ENCODE measurements at places on chromosomes 5 and 9. TPM values are rescaled to one million over a fixed set of nuclear protein-coding genes. Genes with fewer than 3 reads are reported as not detected.

DNA sequence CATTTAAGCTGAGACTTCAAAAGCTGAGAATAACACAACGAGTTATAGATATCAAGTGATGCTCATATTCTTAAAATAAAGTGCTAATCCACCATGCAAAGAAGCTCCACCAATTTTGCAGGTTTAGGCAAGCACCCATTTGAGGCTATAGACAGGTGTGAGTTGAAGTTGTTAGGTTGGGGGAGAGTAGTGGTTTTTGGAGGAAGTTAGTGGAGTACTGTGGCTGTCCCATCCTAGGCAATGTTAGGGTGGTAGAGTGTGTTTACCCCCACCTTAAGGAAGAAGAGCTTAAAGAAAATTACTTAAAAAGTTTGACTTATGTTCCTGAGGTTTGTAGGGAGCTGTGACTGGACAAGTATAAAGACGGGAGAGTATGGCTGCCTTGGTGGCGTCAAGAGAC, 98.9 kb upstream of the MAN2A1 start:
- no peaks in the 10 kb centered on the region for H3K27me3 ChIP-seq
- peaks cover 16% of the 10 kb centered on the region for H3K4me1 ChIP-seq
- H3K36me3 ChIP-seq, result no peaks in the 10 kb centered on the region
- H3K4me3 ChIP-seq, result no peak overlapping the region

- H3K36me3 ChIP-seq, result no peaks in the 10 kb centered on the region
- H3K4me3 ChIP-seq, result no peak overlapping the region
- H3K27ac ChIP-seq, result no peak overlapping the region
- H3K4me1 ChIP-seq, result peaks cover 11% of the 10 kb centered on the region
- H3K27me3 ChIP-seq, result no peaks in the 10 kb centered on the region
These were observed 98.1 kb upstream of the ERBIN start for GRCh38 chr5:65828022-65828896.

- no peaks in the 10 kb centered on the region for H3K36me3 ChIP-seq
- peaks cover 4% of the 10 kb centered on the region for H3K27me3 ChIP-seq
- peaks cover under 1% of the 10 kb centered on the region for H3K4me1 ChIP-seq
- DNase-seq, result no peak
These were observed 207.6 kb downstream of the FSTL4 start for GRCh38 chr5:133404724-133405123.

DNA sequence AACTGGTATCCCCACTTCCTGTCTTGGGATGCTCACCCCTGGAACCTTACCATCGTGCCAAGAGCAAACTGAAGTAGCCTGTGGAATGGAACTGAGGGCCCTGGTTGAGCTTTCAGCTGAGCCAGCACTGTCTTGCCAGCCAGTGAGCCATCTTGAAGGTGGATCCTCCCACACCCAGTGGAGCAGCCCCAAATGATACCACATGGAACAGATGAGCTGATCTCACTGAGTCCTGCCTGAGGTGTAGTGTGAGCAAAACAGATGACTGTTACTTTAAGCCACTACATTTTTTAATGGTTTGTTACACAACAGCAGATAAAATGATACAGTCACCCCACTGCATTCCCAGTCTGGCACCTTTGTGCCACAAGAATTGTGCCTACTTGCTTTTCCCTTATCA, 2.2 kb upstream of the PCYOX1L start:
- H3K27me3 ChIP-seq, result no peaks in the 10 kb centered on the region
- no peak for DNase-seq
- peaks cover 75% of the 10 kb centered on the region for H3K4me1 ChIP-seq
- peaks cover 5% of the 10 kb centered on the region for H3K36me3 ChIP-seq
- no peak overlapping the region for H3K4me3 ChIP-seq
- H3K27ac ChIP-seq, result no peak overlapping the region

GRCh38 chr9:110844121-110844520, 175.5 kb downstream of the MUSK start:
- H3K27me3 ChIP-seq, result peaks cover 15% of the 10 kb centered on the region
- no peak overlapping the region for H3K27ac ChIP-seq
- H3K36me3 ChIP-seq, result no peaks in the 10 kb centered on the region
- no peaks in the 10 kb centered on the region for H3K4me1 ChIP-seq
- no peak for DNase-seq
- no peak overlapping the region for H3K4me3 ChIP-seq

GRCh38 chr9:84270847-84271530, 69.6 kb downstream of the SLC28A3 start:
- no peaks in the 10 kb centered on the region for H3K36me3 ChIP-seq
- peaks cover 34% of the 10 kb centered on the region for H3K27me3 ChIP-seq
- no peak for DNase-seq
- peak overlapping the region; percentile 63 for H3K4me3 ChIP-seq
- peaks cover 19% of the 10 kb centered on the region for H3K4me1 ChIP-seq

SPATA31A1 gene
- not detected for total RNA-seq

KIF24 gene
- 0.44 TPM for total RNA-seq

GABRA1 gene
- total RNA-seq, result not detected

FYB1 gene
- 579 TPM for total RNA-seq

- no peak for DNase-seq
- H3K27me3 ChIP-seq, result peaks cover 5% of the 10 kb centered on the region
- H3K4me3 ChIP-seq, result peak within 1 kb of the TSS; percentile 93
- H3K4me1 ChIP-seq, result peaks cover 33% of the 10 kb centered on the region
- peak within 1 kb of the TSS; percentile 96 for H3K27ac ChIP-seq
These were observed at the start of gene TRIM7 for GRCh38 chr5:181204826-181205760. Gene TRIM7, minus strand, starts transcription at chr5:181205196. Its CDS starts 86 bp downstream, at chr5:181205110.

- H3K4me1 ChIP-seq, result peaks cover 21% of the 10 kb centered on the region
- no peak overlapping the region for H3K27ac ChIP-seq
- DNase-seq, result no peak
- no peaks in the 10 kb centered on the region for H3K27me3 ChIP-seq
These were observed 48.5 kb downstream of the PRRC2B start for GRCh38 chr9:131442351-131442750.

- no peaks in the 10 kb centered on the region for H3K27me3 ChIP-seq
- H3K36me3 ChIP-seq, result no peaks in the 10 kb centered on the region
- no peak for DNase-seq
- H3K4me1 ChIP-seq, result no peaks in the 10 kb centered on the region
- no peak overlapping the region for H3K27ac ChIP-seq
- H3K4me3 ChIP-seq, result no peak overlapping the region
These were observed 237.4 kb downstream of the GOLPH3 start for GRCh38 chr5:31936683-31937082.

SLC9A3 gene
- 2.6 TPM for total RNA-seq

GRCh38 chr5:172424111-172424490, 30.2 kb downstream of the SH3PXD2B start:
- H3K36me3 ChIP-seq, result no peaks in the 10 kb centered on the region
- no peak overlapping the region for H3K4me3 ChIP-seq
- H3K27ac ChIP-seq, result no peak overlapping the region
- no peaks in the 10 kb centered on the region for H3K4me1 ChIP-seq
- DNase-seq, result no peak

DNA sequence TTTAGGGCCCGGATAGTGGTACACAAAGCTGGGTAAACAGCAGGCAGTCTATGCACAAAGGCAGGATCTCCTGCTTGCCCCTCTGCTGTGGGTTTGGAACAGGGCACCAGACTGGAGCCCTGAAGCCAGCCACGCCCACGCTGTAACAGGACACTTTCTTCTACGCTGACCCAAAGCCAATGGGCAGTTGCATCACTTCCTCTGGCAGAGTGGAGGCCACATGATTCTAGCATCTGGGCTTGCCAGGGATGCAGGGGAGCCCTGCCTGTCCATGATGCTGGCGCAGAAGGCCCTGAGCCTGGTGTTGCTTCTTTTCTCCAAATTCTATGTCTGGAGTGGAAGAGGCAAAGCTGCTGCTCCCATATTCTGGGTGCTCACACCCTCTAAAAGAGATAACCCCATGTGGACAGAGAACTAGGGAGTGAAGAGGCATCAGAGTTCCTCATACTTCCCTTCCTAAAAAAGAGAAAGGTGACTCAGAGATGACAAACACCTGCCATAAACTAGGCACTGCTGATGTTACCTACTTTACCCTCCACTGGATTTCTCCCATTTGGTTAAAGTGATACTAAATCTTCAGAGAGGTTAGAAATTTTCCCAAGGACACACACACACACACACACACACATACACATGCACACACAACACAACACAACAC, 260.3 kb upstream of the KLF4 start:
- no peak overlapping the region for H3K4me3 ChIP-seq
- no peaks in the 10 kb centered on the region for H3K27me3 ChIP-seq
- no peak overlapping the region for H3K27ac ChIP-seq
- H3K36me3 ChIP-seq, result no peaks in the 10 kb centered on the region
- no peak for DNase-seq

- no peak overlapping the region for H3K4me3 ChIP-seq
- peaks cover 8% of the 10 kb centered on the region for H3K27me3 ChIP-seq
- no peak for DNase-seq
- no peak overlapping the region for H3K27ac ChIP-seq
These were observed 72.2 kb downstream of the EBF1 start for GRCh38 chr5:159027504-159027903.

MYOT gene
- total RNA-seq, result not detected

GRCh38 chr9:1513105-1513504, 462.9 kb downstream of the DMRT2 start:
- H3K27me3 ChIP-seq, result peaks cover 6% of the 10 kb centered on the region
- H3K4me1 ChIP-seq, result no peaks in the 10 kb centered on the region
- DNase-seq, result no peak
- H3K36me3 ChIP-seq, result no peaks in the 10 kb centered on the region
- H3K27ac ChIP-seq, result no peak overlapping the region

GRCh38 chr9:127877566-127877998, at the start of gene AK1:
Gene AK1, minus strand, starts transcription at chr9:127877675. Its CDS starts 3,058 bp downstream, at chr9:127874617.
- no peak for DNase-seq
- H3K27ac ChIP-seq, result no peak within 1 kb of the TSS
- no peaks in the 10 kb centered on the region for H3K36me3 ChIP-seq
- H3K4me3 ChIP-seq, result peak within 1 kb of the TSS; percentile 56
- peaks cover 9% of the 10 kb centered on the region for H3K4me1 ChIP-seq

- H3K27me3 ChIP-seq, result no peaks in the 10 kb centered on the region
- no peak for DNase-seq
- H3K4me1 ChIP-seq, result peaks cover 2% of the 10 kb centered on the region
- no peak overlapping the region for H3K27ac ChIP-seq
These were observed 8.8 kb upstream of the HSDL2 start for GRCh38 chr9:112371060-112371459.

CCDC187 gene
- not detected for total RNA-seq

TAF9 gene
- 66.4 TPM for total RNA-seq

GRCh38 chr9:126788634-126789349, 16.0 kb upstream of the ZBTB43 start:
- no peak for DNase-seq
- H3K4me1 ChIP-seq, result no peaks in the 10 kb centered on the region
- no peaks in the 10 kb centered on the region for H3K36me3 ChIP-seq
- H3K27ac ChIP-seq, result no peak overlapping the region
- peaks cover 23% of the 10 kb centered on the region for H3K27me3 ChIP-seq

- DNase-seq, result no peak
- no peaks in the 10 kb centered on the region for H3K4me1 ChIP-seq
- no peak overlapping the region for H3K27ac ChIP-seq
- H3K27me3 ChIP-seq, result no peaks in the 10 kb centered on the region
- no peak overlapping the region for H3K4me3 ChIP-seq
- peaks cover 23% of the 10 kb centered on the region for H3K36me3 ChIP-seq
These were observed 25.9 kb downstream of the CCDC171 start for GRCh38 chr9:15578714-15579113.

PCA3 gene
- not detected for total RNA-seq

DNA sequence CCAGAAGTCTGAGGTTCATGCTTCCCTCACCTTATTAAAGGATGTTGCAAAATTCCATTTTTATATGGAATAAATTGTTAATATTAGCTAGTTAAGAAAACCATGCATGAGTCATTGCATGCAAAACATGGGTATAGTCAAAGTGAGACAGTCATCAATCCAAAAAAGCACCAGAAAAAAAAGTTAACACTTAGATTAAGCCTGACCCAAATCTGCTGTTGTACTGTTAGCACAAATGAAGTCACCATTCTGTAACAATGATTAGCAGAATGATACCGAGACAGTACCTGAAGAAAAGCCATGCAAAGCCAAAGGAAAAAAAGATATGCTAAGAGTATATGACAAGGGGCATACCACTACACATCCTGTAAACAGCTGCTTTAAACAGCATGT, 49.5 kb downstream of the PKD2L2 start:
- H3K4me1 ChIP-seq, result peaks cover 2% of the 10 kb centered on the region
- no peaks in the 10 kb centered on the region for H3K27me3 ChIP-seq
- peak overlapping the region; percentile 15 for H3K27ac ChIP-seq
- no peak for DNase-seq

BAAT gene
- total RNA-seq, result not detected

- peaks cover 9% of the 10 kb centered on the region for H3K4me1 ChIP-seq
- no peaks in the 10 kb centered on the region for H3K27me3 ChIP-seq
- H3K27ac ChIP-seq, result no peak overlapping the region
- no peak for DNase-seq
- H3K36me3 ChIP-seq, result peaks cover 5% of the 10 kb centered on the region
These were observed 60.9 kb upstream of the UBAC1 start for GRCh38 chr9:136021872-136022681.

FCN2 gene
- total RNA-seq, result not detected

GRCh38 chr5:55850839-55851674, at the start of gene IL31RA:
Gene IL31RA, plus strand, starts transcription at chr5:55851357. Its CDS starts 214 bp downstream, at chr5:55851571.
- H3K36me3 ChIP-seq, result peaks cover 6% of the 10 kb centered on the region
- H3K4me3 ChIP-seq, result no peak within 1 kb of the TSS
- H3K27me3 ChIP-seq, result no peaks in the 10 kb centered on the region

IGIP gene
- 11.6 TPM for total RNA-seq

DNA sequence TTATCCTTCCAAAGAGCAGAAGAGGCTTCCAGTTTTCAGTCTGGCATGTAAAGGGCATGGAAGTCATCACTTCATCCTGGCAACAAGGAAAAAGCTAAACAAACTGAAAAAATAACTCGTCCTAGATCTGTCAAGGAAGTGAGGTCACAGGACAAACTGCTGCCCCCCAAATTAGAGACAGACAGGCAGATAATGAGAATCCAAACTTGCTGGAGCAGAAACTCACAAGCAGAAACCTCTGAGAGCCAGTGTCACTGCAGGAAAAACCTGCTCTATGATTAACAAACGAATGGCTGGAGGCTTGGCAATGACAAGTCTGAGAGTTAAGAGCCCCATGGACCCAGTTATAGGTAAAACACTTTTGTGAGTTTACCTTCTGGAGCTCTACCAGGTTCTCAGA, 18.9 kb upstream of the MLANA start:
- no peak for DNase-seq
- no peak overlapping the region for H3K27ac ChIP-seq
- no peaks in the 10 kb centered on the region for H3K27me3 ChIP-seq
- H3K4me3 ChIP-seq, result no peak overlapping the region

DNA sequence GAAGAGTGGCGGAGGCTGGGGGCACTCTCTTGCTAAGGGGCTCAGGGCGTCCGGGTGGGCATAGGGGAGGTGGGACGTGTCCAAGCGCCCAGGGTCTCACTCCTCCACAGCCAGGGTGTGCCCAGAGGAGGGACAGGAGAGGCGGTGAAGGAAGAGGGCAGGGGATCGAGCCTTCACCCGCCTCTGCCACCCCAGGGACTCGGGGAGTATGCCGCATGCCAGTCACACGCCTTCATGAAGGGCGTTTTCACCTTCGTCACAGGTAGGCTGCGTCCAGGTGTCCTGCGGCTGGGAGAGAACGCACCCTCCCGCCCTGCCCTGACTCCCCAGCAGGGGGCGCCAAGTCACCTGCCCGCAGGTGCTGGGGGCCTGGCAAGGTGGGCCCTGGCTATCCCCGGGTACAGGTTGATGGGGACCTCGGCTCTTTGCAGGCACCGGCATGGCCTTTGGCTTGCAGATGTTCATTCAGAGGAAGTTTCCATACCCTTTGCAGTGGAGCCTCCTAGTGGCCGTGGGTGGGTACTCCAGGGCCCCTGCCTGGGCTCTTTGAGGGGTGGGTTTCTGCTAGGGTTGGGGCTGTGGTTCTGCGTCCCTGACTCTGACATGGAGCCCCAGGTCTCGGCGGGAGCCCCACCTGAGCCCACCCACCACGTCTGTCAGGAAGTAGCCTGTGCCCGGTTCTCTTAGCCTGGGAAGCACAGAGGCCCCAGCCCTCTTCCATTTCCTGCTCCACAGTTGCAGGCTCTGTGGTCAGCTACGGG, 552 bp downstream of the TMEM141 start:
- peaks cover 4% of the 10 kb centered on the region for H3K27me3 ChIP-seq
- peak overlapping the region; percentile 98 for H3K27ac ChIP-seq
- peaks cover 8% of the 10 kb centered on the region for H3K4me1 ChIP-seq
- peak; percentile 63 for DNase-seq
- H3K36me3 ChIP-seq, result peaks cover 9% of the 10 kb centered on the region
